ENCODE measurements at places on chromosomes 7 and 10.

GRCh38 chr7:14207138-14207537 is 217.7 kb upstream of the ETV1 start:
- no peak for DNase-seq

- DNase-seq, result no peak
These were observed 75.9 kb upstream of the SP8 start for GRCh38 chr7:20862554-20862953.

GRCh38 chr10:103839872-103840739 is 15.3 kb downstream of the SH3PXD2A start:
- peak; percentile 64 for DNase-seq

GRCh38 chr10:93999401-93999851 is 5.7 kb downstream of the PLCE1 start:
- no peak for DNase-seq

DNA sequence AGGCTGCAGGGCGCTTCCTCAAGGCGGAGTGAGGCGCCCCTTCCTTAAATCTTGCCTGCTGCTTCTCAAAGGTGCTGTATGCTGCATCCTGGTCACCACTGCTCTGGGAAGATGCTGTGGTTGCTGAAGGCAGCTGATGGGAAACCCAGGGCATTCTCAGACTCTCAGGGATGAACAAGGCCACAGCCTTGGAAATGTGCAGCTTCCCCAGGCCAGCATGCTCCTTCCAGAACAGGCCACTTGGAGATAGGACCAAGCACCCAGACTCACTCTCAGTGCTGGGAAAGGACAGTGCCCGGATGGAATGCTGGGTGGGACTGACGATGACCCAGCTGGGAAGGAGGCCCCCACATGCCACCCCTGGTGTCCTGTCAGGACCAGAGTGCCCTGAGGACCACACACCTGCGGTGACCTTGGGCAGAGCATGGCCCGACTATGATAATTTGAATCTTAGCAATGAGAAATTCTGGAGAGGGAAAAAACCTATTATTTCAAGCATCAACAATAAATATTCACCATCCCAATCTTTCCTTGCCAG is 235.5 kb downstream of the TNS3 start:
- DNase-seq, result no peak

DNA sequence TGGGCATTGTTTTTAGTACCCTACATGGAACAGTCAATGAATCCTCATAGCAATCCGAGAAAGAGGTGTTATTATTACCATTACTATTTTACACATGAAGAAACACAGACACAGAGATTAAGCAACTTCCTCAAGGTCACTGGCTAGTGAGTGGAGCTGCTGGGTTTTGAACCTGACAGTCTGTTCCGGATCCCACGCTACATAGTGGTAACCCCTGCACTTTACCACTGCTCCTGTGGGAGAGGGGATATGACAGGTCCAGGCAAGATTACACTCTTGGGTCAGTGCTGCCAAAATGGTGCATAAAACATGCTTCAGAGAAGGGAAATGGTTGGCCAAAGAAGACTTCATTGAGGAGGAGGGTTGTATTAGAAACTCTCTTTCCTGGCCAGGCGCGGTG is 185.7 kb downstream of the XPNPEP1 start:
- DNase-seq, result no peak

DNA sequence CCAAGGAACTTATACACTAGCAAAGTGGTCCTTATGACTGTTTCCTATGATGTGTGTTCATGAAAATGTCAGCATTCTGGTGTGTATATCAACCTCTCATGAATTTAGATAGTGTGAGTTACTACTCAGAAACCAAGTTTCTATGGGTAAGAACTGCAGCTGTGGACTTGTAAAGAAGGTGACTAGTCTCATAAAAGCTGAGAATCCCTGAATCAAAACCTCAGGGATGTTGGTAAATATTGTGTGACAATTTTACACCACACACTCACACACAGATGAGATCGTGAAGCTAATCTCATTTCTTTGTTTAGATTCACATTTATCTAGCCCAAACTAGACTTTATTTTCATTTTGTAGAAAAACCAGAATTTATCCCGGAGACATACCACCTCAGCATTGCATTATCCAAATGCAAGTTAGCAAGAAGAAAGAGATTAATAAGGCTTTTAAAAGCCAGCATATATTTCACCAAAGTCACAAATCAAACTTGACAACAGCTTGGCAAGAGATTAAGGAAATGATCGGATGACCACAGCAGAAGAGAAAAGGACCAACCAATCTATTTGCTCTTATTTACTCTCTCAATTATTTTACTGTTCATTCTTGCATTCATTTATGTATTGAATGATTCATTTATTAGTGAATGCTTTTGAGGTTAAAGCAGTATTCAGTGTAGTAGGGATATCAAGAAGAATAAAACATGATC is 92.9 kb downstream of the PLXDC2 start:
- DNase-seq, result no peak

DNA sequence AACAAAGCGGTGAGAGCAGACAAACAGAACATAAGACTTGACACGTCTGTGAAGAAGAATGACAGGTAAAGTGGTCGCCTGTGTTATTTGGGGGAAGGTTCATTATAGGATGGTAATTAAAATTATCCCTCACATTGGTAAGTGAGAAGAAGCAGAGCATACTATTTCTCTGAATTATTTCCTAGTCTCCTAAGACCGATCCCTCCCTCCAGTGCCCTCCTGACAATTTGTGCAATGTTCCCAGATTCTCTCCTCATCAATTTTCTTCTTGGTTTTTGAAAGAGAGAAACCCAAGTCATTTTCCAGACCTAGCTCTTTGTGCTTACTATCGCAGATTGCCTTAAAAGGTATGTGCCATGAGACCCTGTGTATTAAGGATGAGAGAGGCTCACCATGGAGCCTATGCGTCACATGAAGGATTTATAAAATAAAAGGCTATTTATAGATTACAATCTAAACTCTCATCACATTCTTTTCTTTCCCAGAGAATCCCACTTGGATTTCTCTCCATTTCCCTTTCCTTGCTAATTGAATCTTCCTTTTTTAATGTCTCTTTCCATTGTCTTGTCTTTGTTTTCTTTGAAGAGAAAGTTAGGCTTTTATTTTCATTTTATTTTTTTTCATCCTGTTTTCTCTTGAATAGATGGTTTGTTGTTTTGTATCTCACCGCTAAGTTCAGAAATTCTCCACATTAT is 112.0 kb downstream of the PPP1R3A start:
- DNase-seq, result no peak

- no peak for DNase-seq
These were observed 276.8 kb downstream of the ELFN1 start for GRCh38 chr7:1946773-1947450.

- no peak for DNase-seq
These were observed 24.1 kb downstream of the OR6B1 start for GRCh38 chr7:144024213-144024612.

- DNase-seq, result no peak
These were observed 76.7 kb downstream of the VWA2 start for GRCh38 chr10:114315566-114316420.

GRCh38 chr10:338171-339037 is 203.1 kb downstream of the ZMYND11 start:
- no peak for DNase-seq

- DNase-seq, result no peak
These were observed 344.7 kb downstream of the ARL4A start for GRCh38 chr7:13032084-13032483.

DNA sequence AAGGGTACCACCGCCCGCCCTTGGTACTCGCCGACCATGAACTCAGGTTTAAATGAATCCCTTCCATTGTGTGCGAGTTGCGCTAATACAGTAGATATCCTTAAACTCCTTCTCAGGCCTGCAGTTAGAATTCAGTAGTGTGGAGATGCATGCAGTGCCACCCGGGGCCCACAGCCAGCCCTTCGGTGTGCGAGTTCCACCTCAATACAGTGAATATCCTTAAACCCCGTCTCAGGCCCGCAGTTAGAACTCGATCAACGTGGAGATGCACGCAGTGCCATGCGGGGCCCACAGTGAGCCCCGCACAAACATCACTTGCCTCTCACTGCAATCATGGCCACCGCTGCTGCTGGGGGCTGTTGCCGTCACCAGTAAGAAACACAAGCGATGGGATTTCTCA is 261.9 kb downstream of the MAD1L1 start:
- DNase-seq, result no peak

DNA sequence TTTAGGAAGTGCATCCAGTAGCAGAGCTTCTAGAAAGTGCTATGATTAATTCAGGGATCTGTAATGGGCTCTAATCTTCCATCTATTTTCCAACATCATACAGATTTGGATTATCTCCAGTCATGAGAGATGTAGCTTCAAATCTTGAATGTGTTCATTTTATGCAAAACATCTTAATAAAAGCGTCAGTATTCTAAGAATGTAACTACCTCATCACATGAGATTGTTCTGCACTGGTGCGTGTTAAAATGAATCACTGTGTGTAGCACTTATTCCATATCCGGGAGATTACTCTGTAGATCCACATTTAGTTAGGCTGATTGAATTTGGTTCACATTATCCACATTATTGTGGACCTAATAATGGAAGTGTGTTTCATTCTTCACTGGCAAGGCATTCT is 344.9 kb upstream of the CHRM2 start:
- DNase-seq, result no peak

- DNase-seq, result peak; percentile 5
These were observed 27.3 kb upstream of the IFRD1 start for GRCh38 chr7:112422842-112423496.

- no peak for DNase-seq
These were observed 75.8 kb downstream of the JAZF1 start for GRCh38 chr7:28104811-28105210.

GRCh38 chr7:156607332-156608172 is 33.0 kb upstream of the RNF32 start:
- no peak for DNase-seq

DNA sequence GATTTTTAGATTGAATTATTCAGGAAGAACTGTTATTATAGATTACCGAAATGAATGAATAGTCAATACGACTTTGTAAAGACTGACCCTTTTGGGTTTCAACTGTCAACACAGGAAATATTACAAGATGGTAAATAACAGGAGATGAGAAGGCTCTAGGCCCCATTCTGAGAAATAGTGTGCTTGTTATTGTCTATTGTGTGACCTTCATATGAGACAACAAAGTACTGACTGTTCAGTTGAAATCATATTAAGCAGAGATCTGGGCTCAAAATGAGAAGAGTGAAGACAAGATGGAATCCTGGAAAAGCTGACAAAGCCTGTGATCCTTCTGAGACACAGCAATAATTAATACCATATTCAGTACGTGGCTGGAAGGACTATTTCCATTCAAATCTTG is 503.8 kb downstream of the INHBA start:
- DNase-seq, result no peak

DNA sequence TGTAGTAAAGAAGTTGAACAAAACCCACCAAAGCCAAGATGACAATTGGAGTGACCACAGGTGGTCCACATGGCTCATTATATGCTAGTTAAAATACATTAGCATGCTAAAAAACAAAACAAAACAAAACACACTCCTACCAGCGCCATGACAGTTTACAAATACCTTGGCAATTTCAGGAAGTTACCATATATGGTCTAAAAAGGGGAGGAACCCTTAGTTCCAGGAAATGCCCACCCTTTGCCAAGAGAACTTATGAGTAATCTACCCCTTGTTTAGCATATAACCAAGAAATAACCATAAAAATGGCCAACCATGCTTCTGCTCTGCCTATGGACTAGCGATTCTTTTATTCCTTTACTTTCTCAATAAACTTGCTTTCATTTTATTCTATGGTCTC is 979.1 kb upstream of the POT1 start:
- DNase-seq, result no peak

DNA sequence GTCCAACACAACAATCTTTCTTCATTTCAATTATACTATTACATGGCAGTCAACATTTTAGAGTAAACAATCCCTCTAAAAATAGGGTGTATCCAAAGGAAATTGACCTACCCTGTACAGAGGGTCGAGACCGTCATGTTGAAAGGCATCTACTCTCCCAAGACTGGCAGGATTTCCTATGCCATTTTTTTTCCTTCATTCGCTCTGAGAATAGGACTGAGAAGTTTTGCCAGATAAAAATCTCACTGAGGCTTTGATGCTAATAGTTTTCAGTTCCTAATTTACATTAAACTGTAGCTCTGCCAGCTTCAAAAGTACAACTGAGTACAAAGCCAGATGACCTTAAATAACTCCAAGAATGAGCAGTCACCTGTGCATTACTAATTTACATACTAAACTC is 84.5 kb upstream of the SEMA3C start:
- no peak for DNase-seq

DNA sequence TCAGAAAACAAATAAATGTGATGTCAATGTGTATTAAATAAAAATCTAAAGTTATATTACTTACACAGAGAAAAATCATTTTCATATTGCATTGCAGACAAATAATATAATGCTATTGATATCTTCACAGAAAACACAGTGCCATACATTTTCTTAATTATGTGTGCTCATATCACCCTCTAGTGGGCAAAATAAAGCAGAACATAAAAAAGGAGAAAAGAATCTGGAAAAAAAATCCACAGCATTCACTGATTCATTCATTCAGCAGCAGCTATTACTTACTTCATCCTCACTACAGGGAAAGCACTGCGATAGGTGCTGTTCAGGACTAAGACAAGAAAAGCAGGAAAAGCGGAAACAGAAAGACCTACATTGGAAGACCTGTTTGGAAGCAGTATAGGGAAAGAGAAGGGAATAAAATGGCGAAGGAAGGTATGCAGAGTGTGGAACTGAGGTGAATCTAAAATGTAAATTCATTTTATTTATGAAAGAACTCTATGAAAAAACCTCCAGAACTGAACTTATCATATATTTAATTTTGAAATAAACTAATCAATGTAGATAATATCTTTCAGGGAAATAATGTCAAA is 73.2 kb downstream of the POT1 start:
- DNase-seq, result peak; percentile 27

DNA sequence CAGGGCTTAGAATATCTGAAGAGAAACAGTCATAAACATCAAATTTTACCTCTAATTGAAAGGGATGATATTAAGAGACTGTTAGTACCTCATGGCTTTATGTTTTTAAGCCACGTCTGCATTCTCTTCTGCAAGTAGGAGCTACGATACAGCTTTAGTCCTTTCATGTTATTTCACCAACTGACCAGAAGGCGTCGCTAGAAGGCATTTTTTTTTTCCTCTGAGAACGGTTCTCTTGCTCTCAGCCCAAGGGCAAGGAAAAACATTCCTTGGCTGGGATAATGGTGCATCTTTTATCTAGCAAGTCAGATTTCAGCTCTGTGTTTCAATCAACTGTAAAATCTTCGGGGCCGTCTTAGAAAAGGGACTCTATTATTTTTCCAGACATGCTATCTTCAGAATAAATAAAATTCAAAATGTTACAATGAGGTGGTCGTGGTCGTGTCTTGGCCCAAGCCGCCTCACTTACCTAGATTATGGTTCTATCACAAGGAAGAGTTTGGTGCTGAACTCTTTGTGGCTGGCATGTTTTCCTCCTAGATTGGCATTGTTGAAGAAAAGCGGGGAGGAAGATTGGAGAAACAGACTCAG is 41.6 kb upstream of the LYZL2 start:
- peak; percentile 8 for DNase-seq

DNA sequence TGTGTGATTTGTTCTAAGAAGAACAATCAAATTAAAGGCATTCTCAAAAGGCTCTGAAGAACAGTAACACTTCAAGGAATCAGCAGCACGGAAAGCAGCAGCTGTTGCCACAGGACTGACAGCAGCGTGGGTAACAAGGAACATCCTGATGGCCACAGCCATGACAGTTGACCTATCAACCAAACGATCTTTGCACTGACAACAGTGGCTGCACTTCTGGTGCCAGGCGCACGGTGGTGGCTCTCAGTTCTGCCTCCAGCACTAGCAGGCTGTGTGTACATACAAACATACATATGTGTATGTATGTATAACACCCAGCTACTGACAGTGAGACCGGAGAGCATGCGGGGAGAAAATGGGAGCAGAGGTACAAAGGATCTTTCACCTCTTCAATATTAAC is 114.1 kb downstream of the ZFAND4 start:
- DNase-seq, result no peak
